Bronchus fibroblast of lung (primary cell): ENCODE measurements at places on chromosomes 7 and 10. TPM values are rescaled to one million over a fixed set of nuclear protein-coding genes. Genes with fewer than 3 reads are reported as not detected.

Gene POLR2J2
- 0.17 and 0.30 TPM in 2 replicates for total RNA-seq

Gene GATA3
- not detected in 2 replicates for total RNA-seq

Gene HHEX
- total RNA-seq: 1.6 and 1.8 TPM in 2 replicates

Gene SCIN
- total RNA-seq: not detected in 2 replicates

Gene COL17A1
- total RNA-seq: under 0.01 and 0.15 TPM in 2 replicates

Gene CLEC2L
- not detected in 2 replicates for total RNA-seq

Gene CCDC7
- 1.8 and 3.4 TPM in 2 replicates for total RNA-seq

Gene PGAM2
- total RNA-seq: 0.15 TPM in 1 of 2 replicates, not detected in the other

Gene SFMBT2
- 1.6 and 1.7 TPM in 2 replicates for total RNA-seq

Gene TSPAN13
- 7.2 and 7.3 TPM in 2 replicates for total RNA-seq

Gene FAM25C
- not detected in 2 replicates for total RNA-seq

Gene HECW1
- 1.8 and 4.2 TPM in 2 replicates for total RNA-seq

Gene LRRC18
- total RNA-seq: 0.15 TPM in 1 of 2 replicates, not detected in the other
